ENCODE measurements at places on chromosomes 11 and 22. TPM values are rescaled to one million over a fixed set of nuclear protein-coding genes. Genes with fewer than 3 reads are reported as not detected.
A peak's percentile ranks its signal among the peaks of the same experiment; 100 is the strongest.

- peak; percentile 68 for DNase-seq
These were observed 11.1 kb upstream of the TAB1 start for GRCh38 chr22:39388261-39389011.

- peak; percentile 54 for DNase-seq
These were observed at the start of gene UPK3A for GRCh38 chr22:45284705-45285262. TSS of gene UPK3A (plus strand) at chr22:45284949. CDS start at chr22:45285014, 65 bp downstream.

DNA sequence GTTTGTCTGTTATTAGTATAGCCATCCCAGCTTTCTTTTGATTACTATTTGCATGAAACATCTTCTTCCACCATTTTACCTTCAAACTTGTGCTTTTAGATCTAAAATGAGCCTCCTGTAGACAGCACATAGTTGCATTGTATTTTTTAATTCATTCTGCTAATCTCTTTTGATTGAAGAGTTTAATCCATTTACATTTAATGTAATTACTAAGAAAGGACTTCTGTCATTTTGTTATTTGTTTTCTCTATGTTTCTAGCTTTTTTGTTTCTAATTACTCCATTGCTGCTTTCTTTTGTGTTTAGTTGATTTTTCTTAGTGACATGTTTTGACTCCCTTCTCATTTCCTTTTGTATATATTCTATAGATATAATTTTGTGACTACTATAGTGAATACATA is 43.7 kb upstream of the ZBTB44 start:
- no peak for DNase-seq

GRCh38 chr22:25201557-25202273 is 2.1 kb downstream of the CRYBB3 start:
- DNase-seq = no peak

DNA sequence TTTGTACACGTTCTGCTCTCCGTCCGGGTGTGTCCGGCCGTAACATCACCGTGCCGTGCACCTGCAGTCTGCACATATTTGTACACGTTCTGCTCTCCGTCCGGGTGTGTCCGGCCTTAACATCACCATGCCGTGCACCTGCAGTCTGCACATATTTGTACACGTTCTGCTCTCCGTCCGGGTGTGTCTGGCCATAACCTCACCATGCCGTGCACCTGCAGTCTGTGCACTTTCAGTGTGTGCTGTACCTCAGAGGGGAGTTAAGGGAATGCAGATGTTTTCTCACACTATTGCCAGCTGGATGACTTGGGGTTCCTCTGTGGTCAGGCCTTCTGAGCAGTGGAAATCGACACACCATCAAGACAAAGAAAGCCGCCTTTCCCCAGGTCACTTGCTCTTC is 4.2 kb downstream of the TTLL8 start:
- no peak for DNase-seq

DNA sequence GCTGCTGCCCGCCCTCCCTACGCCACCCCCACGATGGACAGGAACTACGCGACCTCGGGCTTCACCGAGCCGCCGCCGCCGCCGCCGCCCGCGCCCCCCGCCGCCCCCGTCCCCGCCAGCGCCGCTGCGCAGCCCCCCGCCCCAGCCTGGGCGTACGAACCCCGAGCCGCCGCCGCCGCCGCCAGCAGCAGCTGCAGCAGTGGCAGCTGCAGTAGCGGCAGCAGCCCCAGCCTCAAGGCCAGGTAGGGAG is 407 bp downstream of the QSER1 start:
- DNase-seq = peak; percentile 47

GRCh38 chr22:20083891-20084546 is 4.0 kb downstream of the DGCR8 start:
- no peak for DNase-seq

DNA sequence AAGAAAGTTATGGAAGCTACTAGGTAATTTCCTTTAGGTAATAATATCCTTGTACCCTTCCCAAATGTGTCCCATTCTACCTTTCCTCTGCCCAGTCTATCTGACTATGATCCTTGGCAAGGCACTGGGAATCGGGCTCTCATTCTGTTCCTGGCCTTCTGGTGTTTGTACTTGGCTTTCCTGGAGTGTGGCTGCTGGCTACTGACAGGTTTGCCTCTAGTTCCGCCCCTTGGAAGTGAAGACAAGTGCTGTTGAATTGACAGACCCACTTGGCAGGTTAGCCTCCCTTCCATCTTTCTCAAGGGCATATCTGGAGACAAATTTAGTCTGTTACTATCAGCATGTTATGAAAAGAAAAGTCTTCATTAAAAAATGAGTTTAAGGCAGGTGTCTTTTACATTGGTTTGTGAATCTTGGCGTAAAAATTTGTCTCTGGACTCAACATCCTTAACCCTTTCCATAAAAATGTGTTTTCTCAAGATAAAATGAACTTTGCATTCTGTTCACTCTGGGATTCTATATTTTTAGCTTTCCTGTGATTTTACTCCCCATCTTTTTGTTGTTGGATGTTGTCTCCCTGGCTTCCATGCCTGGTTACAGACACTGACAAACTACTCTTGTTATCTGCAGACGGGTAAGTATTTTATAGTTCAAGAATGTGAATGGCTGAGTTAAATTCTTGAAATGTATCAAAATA is 287.4 kb upstream of the PDGFD start:
- DNase-seq = no peak

DNA sequence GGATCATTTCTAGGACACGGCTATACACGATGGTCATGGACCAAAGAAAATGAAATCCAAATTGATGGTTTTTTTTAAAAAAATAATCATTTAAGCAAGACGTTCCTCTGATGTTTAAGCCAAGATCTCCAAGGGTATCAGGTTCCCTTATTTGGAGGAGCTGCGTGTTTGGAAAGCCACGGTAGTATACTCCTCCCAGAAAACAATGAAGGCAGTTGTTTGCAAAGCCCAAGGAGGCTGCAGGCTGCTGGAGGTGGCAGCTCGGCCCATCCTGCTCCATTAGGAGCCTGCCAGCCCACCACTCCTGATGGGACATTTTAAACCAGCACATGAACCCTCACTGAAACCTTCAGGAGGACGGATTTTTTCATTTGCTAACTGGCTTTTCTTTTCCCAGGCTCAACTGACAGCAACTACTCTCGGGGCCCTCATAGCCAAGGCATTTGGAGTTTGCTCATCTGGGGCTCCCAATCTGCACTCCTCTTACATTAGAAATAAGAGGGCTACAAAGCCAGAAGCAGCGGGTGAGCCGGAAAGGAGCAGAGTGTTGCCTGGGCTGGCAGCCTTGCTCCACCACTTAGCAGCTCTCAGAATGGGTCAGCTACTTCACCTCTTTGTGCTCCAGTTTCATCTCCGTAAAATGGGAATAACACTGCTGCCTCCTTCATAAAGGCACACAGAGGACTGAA is 58.4 kb downstream of the ABTB2 start:
- DNase-seq = no peak

DNA sequence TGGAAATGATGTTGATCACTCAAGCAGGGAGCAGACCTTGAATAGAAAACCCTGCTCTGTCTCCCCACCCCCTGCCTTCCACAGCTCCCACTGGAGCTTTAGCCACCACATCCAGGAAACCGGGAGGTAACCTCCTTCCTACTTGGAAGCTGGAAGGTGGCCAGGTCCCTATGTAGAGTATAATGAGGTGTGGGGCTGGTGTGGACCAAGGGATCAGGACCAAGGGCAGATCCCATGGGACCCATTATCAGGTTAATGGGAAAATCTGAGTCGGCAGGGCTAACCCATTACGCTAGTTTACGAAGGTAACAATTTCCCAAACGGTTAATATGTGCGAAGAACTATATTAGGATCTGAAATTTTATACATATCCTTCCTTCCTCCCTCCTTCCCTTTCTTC is 321.9 kb downstream of the MIAT start:
- no peak for DNase-seq

DNA sequence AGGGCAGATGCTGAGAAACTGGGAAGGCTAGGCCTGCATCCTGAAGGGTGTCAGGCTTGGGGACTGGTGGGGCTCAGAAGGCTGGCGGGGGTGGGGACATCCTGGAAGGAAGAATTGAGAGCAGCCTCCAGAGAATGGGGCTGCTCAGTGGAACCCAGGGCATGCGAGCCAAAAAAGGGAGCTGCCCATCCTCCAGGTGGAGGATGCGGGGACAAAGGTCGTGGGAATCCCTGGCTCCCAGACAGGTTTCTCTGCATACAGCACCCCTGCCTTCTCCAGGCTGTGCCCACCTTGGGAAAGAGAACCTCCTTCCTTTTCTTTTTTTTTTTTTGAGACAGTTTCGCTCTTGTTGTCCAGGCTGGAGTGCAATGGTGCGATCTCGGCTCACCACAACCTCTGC is 40.9 kb upstream of the ARFGAP3 start:
- no peak for DNase-seq

DNA sequence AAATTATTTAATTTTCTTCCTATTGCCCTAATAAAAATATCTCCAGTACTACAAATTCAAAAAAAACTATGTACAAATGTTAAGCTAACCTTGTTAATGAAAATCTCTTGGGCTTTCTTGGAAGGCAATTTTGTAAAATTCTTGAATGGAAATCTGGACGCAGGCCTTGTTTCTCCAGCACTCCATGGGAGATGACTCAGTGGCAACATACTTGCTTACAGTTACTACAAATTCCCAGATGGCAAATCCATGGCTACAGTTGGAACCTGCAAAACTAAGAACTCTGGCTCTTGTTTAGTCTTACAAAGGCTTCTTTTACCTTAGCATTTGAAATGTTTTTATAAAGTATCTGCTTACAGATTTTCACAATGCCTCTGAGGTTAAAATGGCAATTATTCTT is 725.2 kb downstream of the DLG2 start:
- no peak for DNase-seq

IL10RA gene
- total RNA-seq = 30.5 TPM

MPPED2 gene
- 0.26 TPM for total RNA-seq

RAG2 gene
- not detected for total RNA-seq

All from activated T-cell treated with anti-CD3 and anti-CD28 coated beads, Interleukin-2, amount 50 U/mL, for 4 hours (primary cell).